ENCODE measurements at places on chromosomes 6 and 20.

GRCh38 chr6:157813191-157813590, 9.9 kb upstream of the SNX9 start:
- no peak for DNase-seq

DNA sequence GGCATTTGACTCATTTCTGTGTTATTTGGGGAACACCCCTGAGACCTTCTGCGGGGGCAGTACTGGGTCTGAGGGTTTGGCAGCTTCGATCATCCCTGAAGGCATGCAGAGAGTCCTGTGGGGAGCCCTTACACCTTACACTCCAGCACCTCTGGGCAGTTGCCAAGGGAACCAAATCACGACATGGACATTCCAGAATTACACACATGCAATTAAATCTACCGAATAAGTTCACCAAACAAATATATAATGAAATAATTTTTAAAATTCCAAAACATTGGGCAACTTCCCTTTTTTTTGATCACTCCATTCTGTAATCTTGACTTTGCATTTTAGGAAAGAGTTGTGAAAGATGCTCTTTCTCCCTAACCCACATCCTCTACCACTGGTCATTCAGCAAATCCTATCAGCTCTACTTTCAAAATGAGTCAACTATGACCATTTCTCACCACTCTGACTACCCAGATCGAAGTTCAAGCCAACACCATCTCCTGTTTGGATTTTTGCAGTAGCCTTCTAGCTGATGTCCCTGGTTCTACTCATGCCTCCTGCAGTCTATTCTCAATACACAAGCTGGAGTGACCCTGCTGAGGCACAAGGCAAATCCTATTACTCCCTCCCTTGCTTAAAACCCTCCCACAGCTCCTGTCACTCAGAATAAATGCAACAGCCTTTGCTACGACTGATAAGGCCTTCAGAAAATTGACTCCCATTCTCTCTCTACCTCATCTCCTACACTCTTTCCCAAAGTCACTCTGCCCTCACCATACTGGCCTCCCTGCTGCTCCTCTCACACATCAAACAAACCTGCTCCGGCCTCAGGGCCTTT, 533.3 kb downstream of the HACE1 start:
- DNase-seq, result no peak

- no peak for DNase-seq
Observed at GRCh38 chr6:75747152-75747992, 1.7 kb upstream of the MYO6 start.

- DNase-seq, result no peak
Observed at GRCh38 chr6:19492636-19493405, 344.3 kb upstream of the ID4 start.

GRCh38 chr20:50726955-50727791, 4.2 kb upstream of the PARD6B start:
- DNase-seq, result no peak
